ENCODE measurements at places on chromosomes 3 and 15. TPM values are rescaled to one million over a fixed set of nuclear protein-coding genes. Genes with fewer than 3 reads are reported as not detected.

Gene PCOLCE2
- total RNA-seq = 25.4 TPM

Gene ANKUB1
- not detected for total RNA-seq

Gene TLR9
- total RNA-seq = under 0.01 TPM

Gene RBP2
- not detected for total RNA-seq

Gene SCN11A
- under 0.01 TPM for total RNA-seq

Gene APBA2
- 10.7 TPM for total RNA-seq

Gene TMCO5A
- not detected for total RNA-seq

Gene TMC3
- not detected for total RNA-seq

All from uterine smooth muscle cell (primary cell).